Urinary bladder (tissue), 4 donors: ENCODE measurements at places on chromosomes 5 and 9. TPM values are rescaled to one million over a fixed set of nuclear protein-coding genes. Genes with fewer than 3 reads are reported as not detected.

- DNase-seq = no peak
Measured at GRCh38 chr5:52789851-52790250, 2.1 kb downstream of the ITGA1 start.

- DNase-seq = no peak
Measured at GRCh38 chr5:60651872-60652620, 47.9 kb downstream of the DEPDC1B start.

DNA sequence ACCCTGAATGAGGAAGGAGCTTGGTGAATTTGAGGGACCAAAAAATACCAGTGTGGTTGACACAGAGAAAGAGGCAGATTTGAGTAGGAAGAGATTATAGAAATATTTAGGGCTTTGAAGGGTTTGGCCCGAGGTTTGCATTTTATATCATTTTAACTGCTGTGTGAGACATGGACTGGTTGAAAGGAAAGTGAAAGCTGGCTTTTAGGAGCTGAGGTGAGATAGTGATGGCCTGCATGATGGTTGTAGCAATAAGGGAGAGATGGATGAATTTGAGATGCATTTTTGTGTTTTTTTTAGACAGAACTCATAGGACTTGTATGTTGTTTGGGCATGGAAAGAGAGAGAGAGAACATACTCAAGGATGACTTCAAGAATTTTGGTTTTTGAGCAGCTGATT, 21.7 kb downstream of the FER start:
- DNase-seq = no peak

- no peak for DNase-seq
Measured at GRCh38 chr5:60340326-60340725, 359.6 kb downstream of the DEPDC1B start.

GRCh38 chr5:112737070-112737462, 619 bp upstream of the APC start:
- no peak for DNase-seq

The COL15A1 gene
- total RNA-seq = 136 TPM

DNA sequence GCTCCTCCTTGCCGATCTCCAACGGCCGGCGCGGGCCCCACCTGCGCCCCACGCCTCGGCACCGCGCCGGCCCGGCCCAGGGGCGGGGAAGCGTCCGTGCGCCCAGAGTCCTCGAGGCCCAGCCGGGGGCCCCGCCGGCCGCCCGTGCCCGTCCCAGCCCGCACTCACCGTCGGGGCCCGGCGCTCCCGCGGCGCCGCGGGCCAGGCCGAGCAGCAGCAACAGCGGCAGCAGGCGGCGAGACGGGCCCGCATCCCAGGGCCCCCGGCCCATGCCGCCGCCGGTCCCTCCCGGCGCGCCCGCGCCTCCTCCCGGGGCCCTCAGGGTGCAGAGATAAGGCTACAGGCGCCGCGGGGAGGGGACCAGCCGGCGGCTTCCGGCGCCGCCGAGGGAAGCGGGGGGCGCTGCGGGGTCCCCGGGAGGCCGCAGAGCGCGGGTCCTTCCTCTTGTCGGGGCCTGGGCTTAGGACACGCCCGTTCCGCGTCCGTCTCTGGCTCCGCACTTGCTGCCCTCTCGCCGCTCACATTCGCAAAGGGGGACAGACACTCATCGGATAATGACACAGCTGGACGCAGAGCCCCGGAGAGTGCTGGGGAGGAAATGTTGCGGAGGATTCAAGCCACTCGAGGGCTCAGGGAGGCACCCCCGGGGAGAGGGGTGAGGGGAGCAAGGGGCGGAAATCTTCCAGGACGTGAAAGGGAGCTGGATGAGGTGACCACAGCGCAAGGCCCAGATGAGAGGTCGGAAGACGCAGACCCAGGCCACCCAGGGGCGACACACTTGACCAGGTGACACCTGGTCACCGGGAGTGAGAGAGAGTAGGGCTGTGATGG, at the start of gene SUSD1:
TSS of gene SUSD1 (minus strand) at position 333 of the 831 bp plus-strand sequence. CDS start at position 271, 62 bp downstream.
- no peak for DNase-seq

The CCDC192 gene
- total RNA-seq = not detected

The DNM1 gene
- total RNA-seq = 68.3 TPM

DNA sequence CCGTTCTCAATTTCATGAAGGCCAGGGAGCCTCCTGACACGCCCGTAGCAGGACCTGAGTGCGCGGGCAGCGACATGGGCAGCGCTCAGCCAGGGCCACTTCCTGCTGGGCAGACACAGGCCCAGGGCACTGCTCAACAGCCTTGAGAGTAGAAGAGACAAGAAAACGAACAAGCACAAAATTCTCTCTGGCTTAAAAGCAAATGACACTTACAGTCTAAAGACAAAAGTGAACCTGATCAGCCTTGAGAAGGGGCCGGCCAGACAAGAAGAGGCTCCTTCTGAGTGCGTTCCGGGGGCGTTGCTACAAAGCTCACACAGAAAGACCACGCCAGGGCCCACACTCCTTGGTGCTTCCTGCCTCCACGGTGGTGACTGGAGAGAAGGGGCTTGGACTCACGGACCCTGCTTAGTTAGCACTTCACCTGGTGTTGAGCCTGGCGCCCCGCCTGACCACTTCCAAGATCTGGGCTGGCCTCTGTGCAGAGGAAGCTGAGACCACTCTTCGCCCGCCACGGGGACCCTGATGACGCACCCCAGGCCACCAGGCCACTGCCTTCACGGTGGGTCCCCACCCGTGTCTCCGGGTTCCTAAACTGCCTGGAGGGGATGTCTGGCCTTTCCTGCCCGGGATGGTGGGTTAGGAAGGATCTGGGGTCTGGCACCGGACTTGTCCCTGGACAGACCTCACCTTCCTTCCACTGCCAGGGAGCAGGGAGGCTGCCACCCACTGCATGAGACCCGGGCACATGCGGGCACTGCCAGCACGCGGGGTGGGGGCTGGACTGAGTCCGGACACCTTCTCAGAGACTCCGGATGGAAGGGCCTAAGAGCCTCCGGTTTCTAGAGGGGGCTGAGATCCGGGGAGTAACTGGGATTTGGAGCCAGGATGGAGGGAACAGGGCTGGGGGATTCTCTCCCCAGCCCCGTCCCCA, 1.3 kb downstream of the SLC12A7 start:
- no peak for DNase-seq

DNA sequence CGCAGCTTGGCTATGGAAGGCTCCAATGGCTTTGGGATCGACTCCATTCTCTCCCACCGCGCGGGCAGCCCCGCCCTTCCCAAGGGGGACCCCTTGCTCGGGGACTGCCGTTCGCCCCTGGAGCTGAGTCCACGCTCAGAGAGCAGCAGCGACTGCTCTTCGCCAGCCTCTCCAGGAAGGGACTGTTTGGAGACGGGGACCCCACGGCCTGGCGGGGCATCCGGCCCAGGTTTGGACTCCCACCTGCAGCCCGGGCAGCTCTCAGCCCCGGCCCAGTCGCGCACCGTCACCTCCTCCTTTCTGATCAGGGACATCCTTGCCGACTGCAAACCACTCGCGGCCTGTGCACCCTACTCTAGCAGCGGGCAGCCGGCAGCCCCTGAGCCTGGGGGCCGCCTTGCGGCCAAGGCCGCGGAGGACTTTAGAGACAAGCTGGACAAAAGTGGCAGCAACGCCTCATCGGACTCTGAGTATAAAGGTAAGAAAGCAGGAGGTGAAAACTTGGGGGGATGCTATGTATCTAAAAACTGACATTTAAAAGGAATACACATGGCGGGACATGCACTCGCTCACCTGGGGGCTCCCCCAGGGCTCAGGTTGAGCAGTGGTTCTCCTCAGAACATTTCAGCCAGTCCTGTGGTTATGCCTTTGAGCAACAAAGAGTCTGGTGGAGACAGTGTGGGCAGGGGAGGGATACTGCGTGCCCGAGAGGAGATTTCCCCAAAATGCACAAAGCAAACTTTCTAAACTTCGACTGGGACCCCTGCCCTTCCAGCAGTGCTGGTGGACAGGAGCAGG, 579 bp downstream of the BARHL1 start:
- DNase-seq = no peak

The CTNND2 gene
- total RNA-seq = 1.4 TPM

GRCh38 chr5:44332285-44332971, 56.8 kb downstream of the FGF10 start:
- peak; percentile 0 for DNase-seq

The C1QTNF3 gene
- 87.9 TPM for total RNA-seq

The VCAN gene
- 435 TPM for total RNA-seq

GRCh38 chr9:82988488-82988887, 74.5 kb downstream of the RASEF start:
- DNase-seq = no peak

GRCh38 chr5:10666531-10667299, 94.3 kb downstream of the DAP start:
- DNase-seq = no peak

DNA sequence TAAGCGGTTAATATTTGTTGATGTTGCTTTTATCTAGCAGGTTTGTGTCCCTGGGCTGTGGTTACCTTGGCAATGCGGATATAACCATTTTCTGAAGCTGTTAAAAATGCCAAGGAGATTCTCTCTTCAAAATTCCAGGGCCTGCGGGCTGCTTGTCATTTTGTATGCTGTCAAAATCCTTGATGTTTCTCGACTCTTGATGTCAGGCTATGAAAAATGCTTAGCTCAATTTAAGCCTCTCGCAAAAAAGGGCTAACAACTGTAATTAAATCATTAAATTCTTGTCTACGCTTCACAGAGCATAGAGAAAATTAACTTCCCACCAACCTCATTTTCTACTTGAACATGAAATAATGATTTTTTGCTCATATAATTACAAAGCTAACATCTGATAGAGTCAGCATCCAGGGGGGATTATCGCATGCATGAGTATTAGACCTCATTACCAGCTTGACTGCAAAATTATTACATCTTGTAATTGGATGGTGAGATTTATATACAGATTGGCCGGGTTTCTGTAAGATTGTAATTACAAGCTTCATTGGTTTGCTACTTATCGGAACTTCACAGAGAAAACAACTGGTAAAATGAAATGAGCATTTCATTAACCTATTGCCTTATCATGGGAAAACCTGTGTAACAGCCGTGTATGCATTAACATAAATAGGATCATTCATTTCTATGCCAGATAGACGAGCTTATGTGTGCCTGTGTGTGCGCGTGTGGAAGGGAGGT, 83.1 kb upstream of the IRX1 start:
- DNase-seq = no peak

DNA sequence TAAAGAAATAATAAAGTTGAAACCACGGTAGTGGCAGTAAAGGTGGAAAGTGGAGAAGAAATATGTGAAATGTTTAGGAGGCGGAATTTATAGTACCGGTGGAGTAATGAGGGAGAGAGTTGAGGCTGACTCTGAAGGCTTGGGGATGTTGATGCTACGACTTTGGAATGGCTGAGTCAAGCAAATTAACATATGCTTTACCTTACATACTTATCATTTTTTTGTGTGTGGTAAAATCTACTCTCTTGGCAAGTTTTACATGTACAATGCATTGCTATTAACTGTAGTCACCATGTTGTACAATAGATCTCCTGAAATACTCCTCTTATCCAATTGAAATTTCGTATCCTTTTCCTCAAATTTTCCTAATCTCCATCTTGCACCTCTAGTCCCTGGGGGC, 179.0 kb downstream of the TAF11L14 start:
- no peak for DNase-seq

The REEP2 gene
- total RNA-seq = 5.3 TPM

- DNase-seq = peak; percentile 20
Measured at GRCh38 chr9:109537288-109537687, 39.2 kb upstream of the PTPN3 start.

The CCDC69 gene
- 13.9 TPM for total RNA-seq

The CNTNAP3B gene
- 50.2 TPM for total RNA-seq

The TENT4A gene
- total RNA-seq = 26.8 TPM

The FAM153A gene
- not detected for total RNA-seq

The IL5 gene
- not detected for total RNA-seq

- DNase-seq = no peak
Measured at GRCh38 chr9:14082732-14083131, 231.2 kb downstream of the NFIB start.

The OR1J2 gene
- total RNA-seq = not detected
